NCI-H1092 (cell line): ENCODE measurements at places on chromosomes 7 and 10.

DNA sequence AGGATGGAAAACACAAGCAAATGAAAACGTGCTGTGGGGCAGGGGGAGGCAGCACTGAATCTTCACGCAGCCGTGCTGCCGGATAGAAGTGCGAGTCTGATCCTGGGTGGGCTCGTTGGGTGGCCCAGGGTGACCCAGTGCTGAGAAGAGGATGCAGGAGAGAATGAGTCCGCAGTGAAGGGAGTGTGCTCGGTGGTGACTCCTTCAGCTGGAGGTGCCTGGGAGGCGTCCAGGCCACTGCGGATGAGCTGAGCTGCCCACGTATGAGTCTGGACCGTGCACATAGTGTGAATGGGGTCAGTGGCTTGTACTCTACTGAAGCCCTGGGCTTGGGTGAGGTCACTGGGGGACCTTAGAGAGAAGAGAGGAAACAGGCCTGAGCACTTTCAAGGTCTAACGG is 190.0 kb upstream of the MGMT start:
- no peak for DNase-seq

GRCh38 chr7:24965831-24966708 is 13.9 kb downstream of the OSBPL3 start:
- no peak for DNase-seq

DNA sequence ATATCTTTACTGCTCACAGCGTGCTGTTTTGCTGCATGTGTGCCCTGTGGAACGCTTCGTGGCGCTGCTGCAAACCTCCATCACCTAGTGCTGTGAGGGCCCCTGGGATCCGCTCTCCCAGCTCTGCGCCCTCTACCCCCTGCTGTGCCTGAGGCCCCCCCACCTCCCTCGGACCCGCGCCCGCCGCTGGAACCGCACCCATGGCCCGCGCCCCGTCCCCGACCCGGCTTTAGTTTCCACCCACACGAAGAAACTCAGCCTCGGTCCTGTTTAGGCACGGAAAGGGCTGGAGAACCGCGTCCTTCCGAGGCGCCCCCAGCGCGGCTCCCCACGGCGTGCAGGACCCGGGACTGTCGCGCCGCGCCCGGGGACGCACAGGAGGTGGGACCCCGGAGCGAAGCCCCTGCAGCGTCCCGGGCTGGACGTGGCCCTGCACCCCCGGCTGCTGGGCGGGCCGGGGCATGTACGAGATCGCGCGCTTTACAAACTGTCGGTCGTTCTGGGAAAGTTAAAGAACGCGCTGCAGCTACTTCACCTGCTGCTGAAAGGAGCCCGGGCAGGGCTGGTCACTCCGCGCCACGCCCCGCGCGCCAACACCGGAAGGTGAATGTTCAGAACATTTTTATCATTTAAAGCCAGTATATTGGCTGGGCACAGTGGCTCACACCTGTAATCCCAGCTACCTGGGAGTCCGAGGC is 54.3 kb downstream of the BMS1 start:
- DNase-seq: no peak

GRCh38 chr7:105811189-105811847 is 65.1 kb downstream of the ATXN7L1 start:
- no peak for DNase-seq

DNA sequence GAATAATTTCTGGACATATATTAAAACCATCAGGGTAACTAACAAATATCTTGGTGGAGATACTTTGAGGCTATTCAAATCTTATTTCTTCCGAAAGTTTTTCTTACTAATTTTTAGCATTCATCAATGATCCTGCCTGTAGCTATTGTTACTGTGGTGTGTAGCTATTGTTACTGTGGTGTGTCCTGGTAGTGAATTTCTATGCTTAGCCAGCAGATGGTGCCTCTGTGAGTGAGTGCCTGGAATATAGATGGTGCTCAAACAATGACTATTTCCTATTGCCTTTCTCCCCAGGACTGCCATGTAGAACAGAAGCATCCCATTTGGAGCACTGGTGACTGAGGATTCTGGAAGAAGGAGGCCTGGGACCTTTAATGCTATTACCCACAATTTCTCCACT is 245.7 kb downstream of the CCSER2 start:
- peak; percentile 20 for DNase-seq

GRCh38 chr7:130349911-130350782 is 5.5 kb downstream of the CPA5 start:
- no peak for DNase-seq

- DNase-seq: no peak
These were observed 388 bp downstream of the ECD start for GRCh38 chr10:73167458-73167782.

DNA sequence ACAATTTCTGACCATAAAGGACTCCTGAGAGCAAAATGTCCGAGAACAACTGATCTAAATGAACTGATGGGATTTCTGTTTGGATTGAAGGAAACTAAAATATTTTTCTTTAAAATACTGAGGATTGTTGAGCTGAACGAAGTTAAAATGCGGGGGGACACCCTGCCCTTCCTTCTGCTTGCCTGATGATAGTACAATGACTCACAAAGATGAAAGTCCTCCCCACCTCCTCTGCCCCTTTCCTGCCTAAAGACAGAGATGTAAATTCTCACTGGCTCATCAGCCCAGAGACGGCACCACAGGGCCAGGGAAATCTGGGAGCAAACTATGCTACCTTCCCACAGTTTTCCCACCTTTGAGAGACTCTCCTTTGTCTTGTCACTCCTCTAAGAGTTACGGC is 180.6 kb downstream of the PHTF2 start:
- DNase-seq: no peak

DNA sequence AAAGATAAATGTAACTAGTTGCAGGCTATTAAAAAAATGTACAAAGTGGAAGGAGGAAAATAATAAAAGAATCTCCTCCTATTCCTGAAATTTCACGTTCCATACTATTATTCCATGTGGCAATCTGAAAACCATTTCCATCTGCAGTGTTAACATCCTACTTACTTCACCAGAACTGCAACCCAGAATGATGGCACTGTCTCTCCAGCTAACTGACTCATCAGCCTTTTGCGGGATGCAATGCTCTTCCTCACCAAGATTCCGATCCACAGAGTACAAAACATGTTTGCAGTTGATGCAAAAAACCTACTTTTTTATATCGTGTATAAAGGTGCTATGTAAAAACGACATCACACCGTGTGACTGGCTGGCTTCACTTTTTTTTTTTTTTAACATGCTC is 50.8 kb downstream of the ESYT2 start:
- no peak for DNase-seq

GRCh38 chr7:112566442-112567324 is 85.9 kb downstream of the LSMEM1 start:
- DNase-seq: peak; percentile 78

DNA sequence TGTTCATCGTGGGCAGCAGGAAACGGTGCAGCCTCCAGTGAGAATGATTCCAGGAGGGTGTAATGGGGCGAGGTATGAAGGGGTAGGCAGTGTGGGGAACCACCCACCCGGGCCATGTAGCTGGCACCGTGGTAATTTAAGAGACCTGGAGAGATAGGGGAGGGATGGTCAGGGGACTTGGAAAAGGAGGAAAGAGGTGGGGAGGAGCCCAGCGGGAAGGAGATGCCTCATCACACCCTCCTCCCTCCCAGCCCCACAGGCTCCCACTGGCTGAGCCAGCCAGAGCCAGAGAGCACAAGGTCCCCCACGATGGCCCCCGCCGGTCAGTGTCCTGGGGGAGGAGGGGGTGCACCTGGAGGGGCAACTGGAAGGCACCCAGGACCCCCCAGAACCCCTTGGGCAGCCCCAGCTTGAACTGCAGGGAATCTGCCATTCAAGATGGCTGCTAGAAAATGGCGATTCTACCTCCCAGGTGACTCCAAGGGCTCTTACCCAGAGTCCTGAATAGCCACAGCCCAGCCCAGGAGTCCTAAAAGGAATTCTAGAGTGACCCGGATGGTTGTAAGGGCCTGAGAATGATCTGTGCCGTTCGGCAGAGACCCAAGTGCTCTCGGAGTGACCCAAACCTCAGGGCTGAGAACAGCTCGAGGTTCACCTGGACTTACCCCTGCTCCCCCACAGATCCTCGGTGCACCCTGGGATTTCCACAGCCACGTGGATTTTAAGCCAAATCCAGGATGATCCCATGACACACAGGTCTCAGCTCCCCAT is 28.8 kb downstream of the CALML3 start:
- DNase-seq: no peak

- DNase-seq: no peak
These were observed 223.4 kb downstream of the BMPER start for GRCh38 chr7:34128762-34129161.

DNA sequence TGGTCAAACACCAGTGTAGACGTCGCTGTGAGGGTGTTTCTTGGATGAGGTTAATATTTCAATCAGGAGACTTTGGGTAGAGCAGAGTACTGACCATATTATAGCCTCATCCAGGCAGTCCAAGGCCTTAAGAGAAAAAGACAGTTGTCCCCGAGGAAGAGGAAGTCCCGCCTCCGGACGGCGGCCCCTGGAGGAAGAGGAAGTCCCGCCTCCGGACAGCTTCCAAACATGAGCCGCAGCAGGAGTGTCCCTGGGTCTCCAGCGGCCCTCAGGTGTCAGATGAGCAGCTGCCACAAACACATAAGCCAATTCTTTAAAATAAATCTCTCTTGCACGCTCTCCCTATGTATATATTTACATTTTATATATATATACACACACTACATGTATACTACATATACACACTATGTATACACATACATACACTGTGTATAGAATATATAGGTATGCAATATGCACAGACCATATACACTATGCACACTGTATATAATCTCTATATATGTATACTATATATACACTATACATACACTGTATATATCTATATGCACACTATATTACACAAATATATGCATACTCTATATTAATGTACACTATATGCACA is 37.5 kb downstream of the PWWP2B start:
- no peak for DNase-seq

GRCh38 chr7:43671521-43671920 is 57.8 kb downstream of the COA1 start:
- DNase-seq: no peak

GRCh38 chr10:14190702-14191101 is 140.0 kb downstream of the FRMD4A start:
- no peak for DNase-seq
